ENCODE measurements at places on chromosomes 2 and 18. TPM values are rescaled to one million over a fixed set of nuclear protein-coding genes. Genes with fewer than 3 reads are reported as not detected.

Gene ASB3
- 15.7 TPM for total RNA-seq

GRCh38 chr2:72157871-72158771, 10.5 kb upstream of the CYP26B1 start:
- no peak for DNase-seq
- no peak overlapping the region for H3K4me3 ChIP-seq
- H3K36me3 ChIP-seq, result no peaks in the 10 kb centered on the region
- H3K27ac ChIP-seq, result no peak overlapping the region

- no peak overlapping the region for H3K4me3 ChIP-seq
- H3K27me3 ChIP-seq, result no peaks in the 10 kb centered on the region
- H3K36me3 ChIP-seq, result no peaks in the 10 kb centered on the region
- no peak overlapping the region for H3K27ac ChIP-seq
These were observed 122.4 kb downstream of the NFATC1 start for GRCh38 chr18:79518028-79518682.

DNA sequence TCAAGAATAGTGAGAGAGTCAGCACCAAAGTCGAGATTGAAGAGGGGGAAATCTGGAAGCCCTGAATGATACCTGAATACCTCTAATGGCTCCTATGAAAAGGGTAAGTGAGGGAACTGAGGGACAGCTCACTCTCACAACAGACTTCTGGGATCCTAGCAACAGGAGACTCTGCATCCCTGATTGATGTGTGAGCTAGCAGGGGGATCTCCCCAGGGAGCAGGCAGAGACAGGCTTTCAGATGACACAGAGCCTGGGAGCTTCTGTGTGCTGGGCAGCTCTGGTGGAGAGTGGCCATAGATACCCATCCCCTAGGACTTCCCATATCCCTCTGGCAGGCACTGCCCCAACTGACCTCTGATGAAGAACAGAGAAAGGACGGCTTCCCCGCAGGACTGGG, 206.2 kb downstream of the EXOC6B start:
- H3K27me3 ChIP-seq, result no peaks in the 10 kb centered on the region
- H3K4me1 ChIP-seq, result no peaks in the 10 kb centered on the region
- no peak overlapping the region for H3K4me3 ChIP-seq
- DNase-seq, result no peak
- no peaks in the 10 kb centered on the region for H3K36me3 ChIP-seq

Data from SJSA1 (cell line).